ENCODE measurements at places on chromosomes 2 and 18. TPM values are rescaled to one million over a fixed set of nuclear protein-coding genes. Genes with fewer than 3 reads are reported as not detected.

GPR35 gene
- 1.5 TPM for polyA plus RNA-seq

MEP1B gene
- polyA plus RNA-seq = 0.26 TPM

ATL2 gene
- 75.9 TPM for polyA plus RNA-seq

RNF125 gene
- polyA plus RNA-seq = 8.6 TPM

DNA sequence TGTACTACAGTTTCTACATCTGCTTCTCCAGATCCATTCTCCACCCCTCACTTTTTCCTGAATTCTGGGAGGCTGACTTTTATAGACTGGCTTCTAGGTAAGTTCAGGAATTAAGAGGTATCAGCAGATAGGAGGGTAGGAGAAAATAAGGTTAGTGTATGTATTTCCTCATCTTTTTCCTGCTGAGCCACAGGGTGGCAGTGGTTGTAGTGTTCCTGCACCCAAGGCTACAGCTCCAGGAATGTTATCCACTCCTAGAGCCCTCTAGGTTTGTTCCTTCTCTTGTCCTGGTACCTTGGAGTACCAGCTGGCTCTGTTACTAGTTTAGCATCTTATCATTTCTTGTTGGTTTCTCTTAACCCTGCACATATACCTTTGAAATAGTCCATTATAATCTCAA lies 40.7 kb upstream of the C2orf66 start:
- no peak for DNase-seq
- no peaks in the 10 kb centered on the region for H3K27me3 ChIP-seq
- no peak overlapping the region for H3K27ac ChIP-seq
- no peaks in the 10 kb centered on the region for H3K36me3 ChIP-seq
- no peak overlapping the region for H3K4me3 ChIP-seq

EFEMP1 gene
- polyA plus RNA-seq = 140 TPM

- H3K27ac ChIP-seq = peak overlapping the region; percentile 42
- H3K27me3 ChIP-seq = no peaks in the 10 kb centered on the region
- H3K36me3 ChIP-seq = no peaks in the 10 kb centered on the region
- H3K4me3 ChIP-seq = no peak overlapping the region
- peaks cover 12% of the 10 kb centered on the region for H3K4me1 ChIP-seq
- no peak for DNase-seq
Measured at GRCh38 chr2:41966920-41967319, 80.9 kb upstream of the PKDCC start.

GALM gene
- polyA plus RNA-seq = 33.4 TPM

SMAD7 gene
- polyA plus RNA-seq = 63.6 TPM

DNA sequence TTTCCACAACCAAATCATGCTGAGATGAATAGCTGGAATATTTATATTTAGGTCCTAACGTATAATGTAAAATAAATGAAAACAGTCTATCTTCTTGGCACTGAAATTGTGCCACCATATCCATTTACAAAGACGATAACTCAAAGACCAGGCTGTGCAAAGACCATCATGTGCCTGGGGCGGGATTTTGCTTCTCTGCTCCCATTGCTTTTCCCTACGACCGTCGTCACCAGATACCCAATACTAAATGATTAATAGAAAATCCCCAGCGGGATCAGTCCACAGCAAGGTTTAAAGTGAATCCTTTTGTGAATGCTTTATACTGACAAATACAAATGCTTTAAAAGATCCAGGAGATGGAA lies 194.3 kb upstream of the ARL4C start:
- no peaks in the 10 kb centered on the region for H3K27me3 ChIP-seq
- no peak for DNase-seq
- H3K36me3 ChIP-seq = no peaks in the 10 kb centered on the region
- no peak overlapping the region for H3K4me3 ChIP-seq

GALNT5 gene
- polyA plus RNA-seq = 6.7 TPM

NDUFB3 gene
- 58.2 TPM for polyA plus RNA-seq

GRCh38 chr2:174590928-174591648 lies 6.5 kb downstream of the WIPF1 start:
- no peak overlapping the region for H3K4me3 ChIP-seq
- no peak for DNase-seq
- H3K36me3 ChIP-seq = no peaks in the 10 kb centered on the region
- H3K27me3 ChIP-seq = no peaks in the 10 kb centered on the region

DNA sequence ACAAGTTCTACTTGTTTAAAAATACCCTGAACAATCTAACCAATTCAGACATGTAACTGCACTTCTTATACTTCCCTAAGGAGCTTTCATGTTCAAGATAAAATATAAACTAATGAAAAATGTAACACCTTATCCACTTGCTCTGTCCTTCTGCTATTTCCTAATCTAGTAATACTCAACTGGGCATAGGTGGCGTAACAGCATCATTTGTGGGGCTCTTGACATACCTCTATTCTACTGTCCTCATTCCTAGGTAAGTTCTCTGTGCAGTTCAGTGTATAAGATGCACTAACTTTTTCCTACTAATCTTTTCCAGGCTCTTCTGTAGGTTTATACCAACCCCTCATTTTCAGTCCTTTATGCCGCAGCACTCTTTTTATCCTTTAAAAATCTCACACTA lies 36.7 kb downstream of the PRKD3 start:
- H3K27me3 ChIP-seq = no peaks in the 10 kb centered on the region
- DNase-seq = peak; percentile 14
- no peak overlapping the region for H3K27ac ChIP-seq
- H3K4me3 ChIP-seq = no peak overlapping the region

DNA sequence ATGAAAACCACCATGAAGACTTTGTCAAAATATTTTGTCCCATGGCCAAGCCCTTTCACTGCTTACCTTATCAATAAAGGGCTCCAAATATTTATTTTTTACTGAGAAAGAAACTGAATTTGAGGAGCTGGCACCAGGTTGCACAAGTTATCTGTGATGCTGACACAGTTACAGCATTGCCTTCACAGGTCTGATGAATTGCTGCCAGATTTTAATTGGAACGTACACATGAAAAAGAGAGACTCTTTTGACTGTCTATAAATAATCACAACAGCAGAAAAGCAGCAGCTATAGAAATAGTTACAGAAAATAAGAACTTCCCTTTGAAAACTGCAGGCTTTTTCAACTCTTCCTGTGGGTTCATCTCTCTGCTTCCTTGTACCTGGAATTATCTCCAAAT lies 23.9 kb downstream of the TMEM200C start:
- no peak overlapping the region for H3K27ac ChIP-seq
- H3K4me1 ChIP-seq = no peaks in the 10 kb centered on the region
- no peaks in the 10 kb centered on the region for H3K36me3 ChIP-seq
- DNase-seq = no peak
- no peaks in the 10 kb centered on the region for H3K27me3 ChIP-seq

DNA sequence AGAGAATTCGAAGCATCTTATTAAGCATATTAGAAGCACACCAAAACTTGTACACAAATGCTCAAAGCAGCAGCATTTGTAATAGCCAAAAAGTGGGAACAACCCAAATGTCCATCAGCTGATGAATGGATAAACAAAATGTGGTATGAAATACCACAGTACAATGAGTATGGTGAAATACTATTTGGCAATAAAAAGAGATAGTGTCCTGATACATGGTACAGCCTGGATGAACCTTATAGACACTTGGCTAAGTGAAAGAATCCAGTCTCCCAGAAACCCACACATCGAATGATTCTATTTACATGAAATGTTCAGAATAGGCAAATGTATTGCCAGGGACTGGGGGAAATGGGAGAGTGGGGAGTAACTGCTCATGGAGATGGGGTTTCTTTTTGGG lies 3.0 kb downstream of the SPATA3 start:
- no peak overlapping the region for H3K27ac ChIP-seq
- DNase-seq = no peak
- no peak overlapping the region for H3K4me3 ChIP-seq
- no peaks in the 10 kb centered on the region for H3K4me1 ChIP-seq
- H3K36me3 ChIP-seq = no peaks in the 10 kb centered on the region

GRCh38 chr2:124034265-124034664 lies 9.2 kb downstream of the CNTNAP5 start:
- H3K4me1 ChIP-seq = no peaks in the 10 kb centered on the region
- H3K4me3 ChIP-seq = no peak overlapping the region
- DNase-seq = no peak
- no peaks in the 10 kb centered on the region for H3K27me3 ChIP-seq
- H3K27ac ChIP-seq = no peak overlapping the region

- H3K4me1 ChIP-seq = no peaks in the 10 kb centered on the region
- no peak for DNase-seq
- H3K36me3 ChIP-seq = no peaks in the 10 kb centered on the region
- no peak within 1 kb of the TSS for H3K4me3 ChIP-seq
- H3K27me3 ChIP-seq = no peaks in the 10 kb centered on the region
Measured at GRCh38 chr2:77521931-77522470, at the start of gene LRRTM4. LRRTM4 (minus strand) TSS chr2:77522376.

METTL21A gene
- 36.2 TPM for polyA plus RNA-seq

DNA sequence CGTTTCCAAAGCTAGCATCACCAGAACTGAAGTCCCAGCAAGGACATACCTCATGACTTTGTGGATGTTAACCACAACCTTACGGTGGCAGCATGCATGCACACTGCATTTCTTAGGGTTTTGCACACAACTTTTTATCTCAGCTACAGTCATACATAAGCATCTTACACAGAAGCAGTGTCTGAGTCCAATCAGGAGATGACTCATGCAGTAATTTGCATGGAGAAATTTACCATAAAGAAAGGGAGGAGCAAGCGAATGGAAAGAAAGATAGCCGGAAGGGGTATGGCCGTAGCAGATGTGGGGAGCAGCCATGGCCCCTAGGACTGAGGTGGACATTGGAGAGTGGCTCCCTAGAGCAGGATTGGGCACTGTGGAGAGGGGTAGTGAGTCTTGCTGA lies 522.5 kb downstream of the GALR1 start:
- no peaks in the 10 kb centered on the region for H3K36me3 ChIP-seq
- no peak for DNase-seq
- no peaks in the 10 kb centered on the region for H3K4me1 ChIP-seq
- no peak overlapping the region for H3K4me3 ChIP-seq
- H3K27ac ChIP-seq = no peak overlapping the region

DNA sequence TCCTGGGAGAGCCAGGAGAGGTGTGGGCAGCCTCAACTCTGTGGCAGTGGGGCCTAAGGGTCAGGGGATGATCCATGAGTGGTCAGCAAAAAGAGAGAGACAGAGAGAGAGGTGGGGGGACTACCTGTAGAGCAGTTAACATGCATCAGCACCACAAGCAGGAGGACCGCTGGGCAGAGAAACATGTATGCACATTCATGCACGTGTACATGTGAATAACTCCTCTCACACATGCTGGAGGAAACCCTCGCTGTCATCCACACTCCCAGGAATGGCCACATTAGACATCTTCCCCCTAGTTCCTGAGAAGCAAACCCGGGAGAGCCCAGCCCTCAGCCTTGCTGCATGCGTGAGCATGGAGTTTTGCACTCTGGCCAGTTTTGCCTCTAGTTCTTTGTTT lies 166.1 kb downstream of the SMAD7 start:
- DNase-seq = no peak
- H3K36me3 ChIP-seq = no peaks in the 10 kb centered on the region
- no peaks in the 10 kb centered on the region for H3K27me3 ChIP-seq
- H3K27ac ChIP-seq = peak overlapping the region; percentile 28

GRCh38 chr2:164620873-164621763 lies at the start of gene GRB14:
GRB14 (minus strand) TSS chr2:164621482; CDS start chr2:164621309, 173 bp downstream.
- peaks cover 32% of the 10 kb centered on the region for H3K27me3 ChIP-seq
- H3K4me1 ChIP-seq = peaks cover 4% of the 10 kb centered on the region
- no peaks in the 10 kb centered on the region for H3K36me3 ChIP-seq
- no peak within 1 kb of the TSS for H3K27ac ChIP-seq
- H3K4me3 ChIP-seq = peak within 1 kb of the TSS; percentile 41

AQP4 gene
- 95.9 TPM for polyA plus RNA-seq

- H3K4me1 ChIP-seq = no peaks in the 10 kb centered on the region
- no peaks in the 10 kb centered on the region for H3K27me3 ChIP-seq
- DNase-seq = no peak
- H3K4me3 ChIP-seq = no peak overlapping the region
- no peaks in the 10 kb centered on the region for H3K36me3 ChIP-seq
- H3K27ac ChIP-seq = no peak overlapping the region
Measured at GRCh38 chr18:37805773-37806404, 240.3 kb upstream of the CELF4 start.

C18orf54 gene
- polyA plus RNA-seq = 10.4 TPM

- no peaks in the 10 kb centered on the region for H3K4me1 ChIP-seq
- H3K27ac ChIP-seq = no peak overlapping the region
- no peaks in the 10 kb centered on the region for H3K36me3 ChIP-seq
- H3K27me3 ChIP-seq = no peaks in the 10 kb centered on the region
- no peak overlapping the region for H3K4me3 ChIP-seq
Measured at GRCh38 chr2:189821953-189822748, 37.9 kb downstream of the PMS1 start.

DNA sequence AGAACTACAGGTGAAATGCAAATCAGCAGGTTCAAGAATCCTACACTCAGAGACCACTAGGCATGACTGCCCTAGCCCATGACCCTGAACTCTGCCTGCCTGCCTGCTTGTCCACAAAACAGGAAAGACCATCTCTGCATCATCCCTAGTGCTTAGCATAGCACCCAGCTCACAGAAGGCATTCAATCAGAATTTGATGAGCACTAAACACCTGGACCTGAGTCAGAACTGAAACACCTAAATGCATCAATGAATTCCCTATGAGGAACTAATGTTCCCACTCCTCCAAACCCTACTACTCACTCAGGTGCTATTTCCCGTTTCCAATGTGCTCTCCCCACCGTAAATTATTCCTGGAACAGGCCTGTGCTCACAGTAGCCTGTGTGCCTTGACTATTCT lies 21.7 kb downstream of the MRPS5 start:
- H3K4me3 ChIP-seq = no peak overlapping the region
- DNase-seq = no peak
- H3K27me3 ChIP-seq = no peaks in the 10 kb centered on the region
- H3K36me3 ChIP-seq = peaks cover 85% of the 10 kb centered on the region
- H3K4me1 ChIP-seq = no peaks in the 10 kb centered on the region
- H3K27ac ChIP-seq = no peak overlapping the region

All from left lung (tissue), 14 donors.